Activated T-helper 17 cell treated with anti-CD3 and anti-CD28 coated beads, Interleukin-2, amount 50 U/mL, for 72 hours (primary cell): ENCODE measurements at places on chromosomes 6 and 20.

- no peak for ATAC-seq
Observed at GRCh38 chr6:79864001-79864400, 83.4 kb downstream of the ELOVL4 start.

- no peak for ATAC-seq
Observed at GRCh38 chr6:5506149-5506548, 244.8 kb downstream of the FARS2 start.

DNA sequence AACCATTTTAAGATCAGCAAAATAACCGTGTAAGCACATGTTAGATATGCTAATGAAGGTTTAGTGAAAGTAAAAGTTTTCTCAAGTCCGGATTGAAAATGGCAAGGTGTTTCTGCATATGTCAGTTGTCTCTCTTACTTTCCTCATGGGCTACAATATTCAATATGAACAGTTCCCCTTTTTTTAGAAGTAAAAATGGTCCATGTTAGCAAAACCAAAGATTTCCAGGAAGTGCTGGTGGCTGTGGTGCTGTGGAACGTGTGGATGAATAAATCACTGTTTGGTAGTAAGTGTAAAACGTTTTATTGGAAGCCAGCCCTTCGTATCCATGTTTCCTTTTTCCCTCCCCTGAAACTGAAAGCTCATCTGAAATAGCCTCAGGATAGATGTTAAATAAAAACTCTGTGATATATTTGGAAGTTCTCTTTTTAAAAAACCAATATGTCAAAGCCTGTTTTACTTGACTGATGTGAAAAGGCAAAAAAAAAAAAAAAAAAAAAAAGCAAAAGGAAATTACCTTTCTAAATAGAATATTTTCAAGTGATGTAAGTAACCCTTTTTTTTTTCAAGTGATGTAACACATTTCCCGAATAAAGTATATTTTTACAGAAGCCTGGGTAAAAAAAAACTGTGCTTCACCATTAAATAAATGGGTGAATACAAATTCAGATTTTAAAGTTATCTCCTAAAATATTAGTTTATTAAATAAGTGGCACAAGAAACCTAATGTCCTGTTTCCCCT lies 41.9 kb downstream of the PLEKHG1 start:
- ATAC-seq: no peak

DNA sequence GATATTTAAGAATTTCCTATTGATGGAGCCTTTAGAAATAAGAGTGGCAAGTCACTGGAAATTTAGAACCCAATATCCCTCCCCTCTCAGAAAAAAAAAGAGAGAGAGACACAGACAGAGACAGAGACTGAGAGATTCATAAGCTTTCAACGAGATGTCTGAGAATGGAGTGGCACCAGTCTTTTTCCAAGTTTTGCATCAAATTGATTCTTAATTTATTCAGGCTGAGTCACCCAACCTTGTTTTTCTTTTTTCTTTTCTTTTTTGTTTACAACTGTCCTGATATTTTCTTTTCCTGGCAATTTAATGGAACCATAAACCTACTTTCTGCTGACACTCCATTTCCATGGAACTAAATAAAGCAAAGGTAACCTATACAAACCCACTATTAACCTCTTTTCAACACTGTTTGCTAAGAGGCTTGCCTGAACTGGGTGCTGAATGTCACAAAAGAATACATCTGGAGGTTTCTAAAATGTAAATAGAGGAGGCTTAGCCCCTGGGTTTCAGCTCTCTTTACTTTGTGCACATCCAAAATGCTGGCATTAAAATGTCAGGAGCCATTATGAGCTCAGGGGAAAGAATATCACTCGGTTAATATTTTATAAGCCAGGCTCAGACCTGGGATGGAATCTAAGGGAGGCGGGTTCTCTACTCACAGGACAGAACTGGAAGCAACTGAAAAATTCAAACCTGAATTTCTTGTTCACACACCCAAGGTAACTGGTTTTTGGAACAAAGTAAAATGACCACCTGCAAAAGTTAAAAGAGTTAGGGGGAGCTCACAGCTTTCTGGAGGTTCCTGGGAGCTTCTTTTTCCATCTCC lies 100.8 kb downstream of the BFSP1 start:
- ATAC-seq: no peak

- ATAC-seq: peak; percentile 81
Observed at GRCh38 chr6:4801491-4802110, 25.4 kb downstream of the CDYL start.

GRCh38 chr20:31845300-31845863 lies at the start of gene FOXS1:
FOXS1 (minus strand) TSS chr20:31845604; CDS start chr20:31845542, 62 bp downstream.
- no peak for ATAC-seq

- no peak for ATAC-seq
Observed at GRCh38 chr6:145895802-145896201, 68.4 kb downstream of the SHPRH start.

GRCh38 chr6:82216549-82216948 lies 31.0 kb downstream of the IBTK start:
- no peak for ATAC-seq

DNA sequence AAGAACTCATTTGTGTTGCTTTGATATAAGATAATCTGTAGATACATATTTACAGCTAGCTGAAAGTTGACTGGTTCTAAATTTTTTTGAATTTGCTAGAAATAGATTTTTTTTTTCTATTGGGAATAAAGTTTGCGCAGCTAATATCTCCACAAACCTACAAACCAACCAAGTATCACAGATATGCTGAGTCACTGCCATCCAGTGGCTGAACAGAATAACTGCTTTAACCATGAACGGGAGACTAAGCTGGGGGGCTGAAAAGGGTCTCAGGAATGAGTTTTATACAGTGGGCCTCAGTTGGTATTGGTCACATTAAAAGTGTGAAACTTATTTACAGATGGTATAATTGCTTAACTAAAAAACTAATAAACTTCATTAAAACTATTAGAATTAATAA lies 326.7 kb upstream of the CNR1 start:
- ATAC-seq: no peak

DNA sequence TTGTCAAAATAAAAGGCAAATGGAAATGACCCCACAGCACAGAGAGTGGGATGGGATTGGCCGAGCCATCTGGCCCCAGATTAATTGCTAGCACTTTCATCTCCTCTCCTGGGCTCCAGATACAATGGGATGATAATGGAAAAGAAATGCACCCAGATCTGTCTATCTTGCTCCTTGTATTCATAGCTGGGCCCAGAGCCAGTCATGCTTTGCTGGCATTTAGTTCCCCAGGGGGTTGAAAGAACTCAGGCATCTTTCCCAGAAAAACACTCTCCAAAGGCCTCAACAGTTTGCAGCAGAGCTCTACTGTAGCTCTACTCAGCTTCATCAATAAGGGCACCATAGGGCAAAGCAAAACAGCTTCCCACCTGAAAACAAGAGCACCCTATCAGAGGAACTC lies 116.0 kb upstream of the FOXA2 start:
- ATAC-seq: no peak

DNA sequence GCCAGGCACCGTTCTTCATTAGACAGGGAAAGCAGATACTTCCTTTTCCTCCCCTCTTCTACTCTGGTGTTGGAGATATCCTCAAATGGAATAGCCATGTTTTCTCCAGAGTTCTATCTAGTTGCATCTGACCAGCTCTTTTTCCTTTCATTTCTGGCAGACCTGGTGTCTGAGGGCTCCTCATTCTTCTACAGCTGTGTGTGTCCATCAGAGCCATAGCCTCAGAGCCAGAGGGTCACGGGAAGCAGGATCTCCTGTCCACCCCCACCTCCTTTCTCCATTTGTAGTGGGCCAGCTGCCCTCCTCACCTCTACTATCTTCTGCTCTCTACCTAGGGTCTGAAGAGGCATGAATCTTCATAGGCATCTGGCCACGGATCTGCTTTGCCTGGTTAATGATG lies 57.0 kb downstream of the TSPYL4 start:
- no peak for ATAC-seq

GRCh38 chr20:31475472-31476293 lies 595 bp downstream of the REM1 start:
- no peak for ATAC-seq
